ENCODE measurements at places on chromosomes 1 and 21.

DNA sequence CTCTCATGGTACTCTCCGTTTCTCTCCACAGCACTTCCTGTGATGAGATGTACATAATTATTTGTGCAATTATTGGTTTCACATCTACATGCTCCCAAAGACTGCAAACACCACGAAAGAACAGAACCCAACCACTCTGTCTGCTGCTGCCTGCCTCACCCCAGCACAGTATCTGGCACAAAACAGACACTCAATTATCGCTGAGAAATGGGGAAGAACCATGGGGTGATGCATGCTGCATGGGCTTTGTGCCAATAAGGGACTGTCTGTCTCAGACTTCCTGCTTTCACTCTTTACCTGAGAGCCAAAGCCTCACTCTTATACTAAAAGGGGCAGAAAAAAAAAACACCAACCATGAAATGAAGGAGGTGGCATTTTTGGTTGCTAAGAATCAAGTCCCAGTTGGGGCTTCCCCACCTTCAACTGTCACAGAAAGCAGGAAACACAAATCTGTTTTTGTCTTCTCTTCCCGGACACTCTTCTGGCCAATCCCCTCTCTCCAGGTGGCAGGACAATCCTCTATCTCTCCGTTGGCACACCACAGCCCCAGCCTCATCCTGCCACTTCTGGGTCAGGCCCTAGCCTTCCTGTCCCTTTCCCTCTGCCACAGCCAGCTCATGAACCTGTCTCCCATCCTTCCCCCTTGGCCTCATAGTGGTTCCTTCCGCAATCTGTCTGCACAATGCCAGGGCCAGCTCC lies 82.0 kb downstream of the TGFBR3 start:
- peak; percentile 87 for DNase-seq

GRCh38 chr1:15575549-15576150 lies 9.2 kb downstream of the AGMAT start:
- no peak for DNase-seq

DNA sequence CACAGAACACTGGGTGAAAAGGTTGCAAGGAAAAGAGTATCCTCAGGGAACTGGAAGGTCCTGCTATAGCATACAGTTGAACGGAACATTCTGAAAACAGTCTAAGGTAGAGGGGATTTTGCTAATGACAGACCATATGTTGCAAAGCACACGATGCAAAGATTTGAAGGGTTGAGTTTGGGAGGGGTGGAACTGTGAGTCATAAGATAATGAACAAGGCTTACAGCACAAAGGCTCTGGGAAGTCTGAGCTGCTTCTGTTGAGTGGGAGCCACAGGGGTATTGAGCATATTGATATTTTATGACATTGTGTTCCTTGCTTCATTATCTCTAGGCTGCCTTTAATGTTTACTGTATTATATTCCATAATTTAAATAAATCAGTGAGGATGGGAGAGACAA lies 104.9 kb downstream of the PLPPR4 start:
- no peak for DNase-seq

DNA sequence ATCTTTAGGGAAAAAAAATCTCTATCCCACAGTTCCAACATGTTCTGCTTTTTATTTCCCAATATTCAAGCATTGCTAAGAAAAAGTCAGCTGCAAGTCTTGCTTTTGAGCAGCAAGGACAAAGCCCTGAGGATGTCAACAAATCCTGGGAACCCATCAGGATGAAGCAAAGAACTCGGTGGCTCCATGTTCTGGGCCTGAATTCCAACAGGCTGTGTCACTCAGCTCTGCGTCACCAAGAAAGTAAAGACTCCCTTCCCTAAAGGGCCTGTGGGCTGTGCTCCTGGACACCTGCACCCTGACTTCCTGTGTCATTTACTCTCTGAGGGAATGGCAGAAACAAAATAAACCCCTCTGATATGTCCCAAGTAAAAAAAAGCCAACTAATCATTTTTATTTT lies 95.5 kb downstream of the TIAM1 start:
- no peak for DNase-seq

DNA sequence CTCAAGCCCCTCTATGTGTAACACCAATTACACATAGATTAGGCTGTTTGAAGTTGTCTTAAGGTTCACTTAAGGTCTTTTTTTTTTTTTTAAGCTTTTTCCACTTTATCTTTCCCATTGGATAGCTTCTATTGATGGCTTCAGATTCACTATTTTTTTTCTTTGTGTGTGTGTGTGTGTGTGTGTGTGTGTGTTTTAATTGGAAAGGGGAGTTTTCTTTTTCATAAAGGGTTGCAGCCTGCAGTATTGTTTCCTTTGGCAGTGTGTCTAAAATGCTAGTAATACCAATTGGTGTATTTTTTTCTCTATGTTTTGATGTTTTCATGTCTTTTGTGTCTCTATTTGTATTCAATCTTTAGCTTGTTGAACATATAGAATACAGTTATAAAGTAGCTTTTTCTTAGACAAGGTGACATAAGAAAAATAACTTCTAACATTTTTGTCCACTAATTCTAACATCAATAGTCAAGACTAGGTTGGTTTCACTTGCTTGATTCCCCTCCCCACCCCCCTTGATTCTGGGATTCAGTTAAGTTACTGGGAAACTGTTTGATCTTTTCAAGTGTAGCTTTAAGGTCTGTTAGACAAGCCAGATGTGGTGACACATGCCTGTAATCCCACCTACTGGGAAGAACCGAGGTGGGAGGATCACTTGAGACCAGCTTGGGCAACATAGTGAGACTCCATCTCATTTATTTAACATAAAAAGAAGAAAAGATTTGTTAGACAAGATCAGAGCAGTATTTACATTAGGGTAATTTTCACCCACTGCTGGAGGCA lies 21.4 kb downstream of the PRRC2C start:
- no peak for DNase-seq

DNA sequence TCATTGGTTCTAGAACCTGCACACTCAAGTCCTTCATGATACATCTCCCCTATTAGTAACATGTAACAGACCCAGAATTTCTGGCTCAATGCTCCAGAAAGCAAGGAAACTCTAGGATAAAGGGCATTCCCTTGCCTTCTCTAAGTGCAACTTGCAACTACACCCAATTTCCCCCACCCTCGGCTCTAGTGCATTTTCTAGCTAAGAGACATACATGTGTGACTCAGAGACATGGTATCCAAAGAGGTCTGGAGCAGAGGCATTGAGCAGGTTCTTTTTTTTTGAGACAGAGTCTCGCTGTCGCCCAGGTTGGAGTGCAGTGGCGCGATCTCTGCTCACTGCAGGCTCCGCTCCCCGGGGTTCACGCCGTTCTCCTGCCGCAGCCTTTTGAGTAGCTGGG lies 132.9 kb downstream of the ZC3H11B start:
- DNase-seq, result no peak

- DNase-seq, result no peak
Observed at GRCh38 chr21:34520764-34521508, 8.9 kb upstream of the KCNE1 start.

DNA sequence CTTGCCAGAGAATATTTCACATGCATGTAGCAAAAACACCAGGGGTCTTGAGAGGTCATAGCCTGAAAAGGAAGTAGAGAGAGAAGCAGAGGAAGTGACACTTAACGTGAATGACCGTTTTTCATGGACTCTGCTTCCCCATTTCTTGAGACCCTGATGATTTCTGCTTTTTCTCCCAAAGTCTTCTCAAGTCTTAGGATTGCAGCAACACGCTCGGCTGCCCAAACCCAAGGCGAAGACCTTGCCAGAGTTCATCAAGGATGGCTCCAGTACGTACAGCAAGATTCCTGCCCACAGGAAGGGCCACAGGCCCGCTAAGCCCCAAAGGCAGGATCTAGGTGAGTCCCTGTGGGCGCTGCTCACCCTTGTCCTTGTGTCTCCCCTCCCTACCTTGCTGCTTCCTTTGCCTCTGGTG lies 12.8 kb downstream of the THEMIS2 start:
- no peak for DNase-seq

GRCh38 chr1:37672136-37672870 lies 20.0 kb upstream of the CDCA8 start:
- no peak for DNase-seq

DNA sequence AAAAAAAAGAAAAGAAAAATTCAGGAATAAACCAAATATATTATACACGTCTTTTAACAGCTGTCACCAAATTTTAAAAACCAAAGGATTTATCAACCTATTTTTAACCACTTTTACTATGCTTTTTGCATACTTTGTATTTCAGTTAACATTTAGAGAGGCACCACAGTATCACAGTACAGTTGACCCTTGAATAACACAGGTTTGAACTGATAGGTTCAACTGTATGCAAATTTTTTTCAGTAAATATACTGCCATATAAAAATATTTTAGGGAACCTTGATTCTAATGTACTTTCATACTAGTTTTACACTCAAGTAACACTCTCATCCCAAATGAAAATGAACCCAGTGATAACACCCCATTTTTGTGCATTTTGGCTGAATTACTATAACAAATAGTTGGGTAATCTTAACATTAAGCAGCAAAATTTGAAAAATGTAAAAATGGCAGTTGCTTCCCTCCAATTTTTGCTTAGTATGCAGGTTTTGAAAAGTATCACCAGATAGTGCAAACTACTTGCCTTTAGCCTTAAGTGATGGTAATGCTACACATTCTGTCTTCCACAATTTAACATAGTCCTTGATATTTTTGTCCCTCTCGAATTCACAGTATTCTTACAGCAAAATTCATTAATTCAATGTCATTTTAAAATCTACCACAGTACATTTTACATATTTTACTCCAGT lies 10.8 kb upstream of the ADCY10 start:
- no peak for DNase-seq

DNA sequence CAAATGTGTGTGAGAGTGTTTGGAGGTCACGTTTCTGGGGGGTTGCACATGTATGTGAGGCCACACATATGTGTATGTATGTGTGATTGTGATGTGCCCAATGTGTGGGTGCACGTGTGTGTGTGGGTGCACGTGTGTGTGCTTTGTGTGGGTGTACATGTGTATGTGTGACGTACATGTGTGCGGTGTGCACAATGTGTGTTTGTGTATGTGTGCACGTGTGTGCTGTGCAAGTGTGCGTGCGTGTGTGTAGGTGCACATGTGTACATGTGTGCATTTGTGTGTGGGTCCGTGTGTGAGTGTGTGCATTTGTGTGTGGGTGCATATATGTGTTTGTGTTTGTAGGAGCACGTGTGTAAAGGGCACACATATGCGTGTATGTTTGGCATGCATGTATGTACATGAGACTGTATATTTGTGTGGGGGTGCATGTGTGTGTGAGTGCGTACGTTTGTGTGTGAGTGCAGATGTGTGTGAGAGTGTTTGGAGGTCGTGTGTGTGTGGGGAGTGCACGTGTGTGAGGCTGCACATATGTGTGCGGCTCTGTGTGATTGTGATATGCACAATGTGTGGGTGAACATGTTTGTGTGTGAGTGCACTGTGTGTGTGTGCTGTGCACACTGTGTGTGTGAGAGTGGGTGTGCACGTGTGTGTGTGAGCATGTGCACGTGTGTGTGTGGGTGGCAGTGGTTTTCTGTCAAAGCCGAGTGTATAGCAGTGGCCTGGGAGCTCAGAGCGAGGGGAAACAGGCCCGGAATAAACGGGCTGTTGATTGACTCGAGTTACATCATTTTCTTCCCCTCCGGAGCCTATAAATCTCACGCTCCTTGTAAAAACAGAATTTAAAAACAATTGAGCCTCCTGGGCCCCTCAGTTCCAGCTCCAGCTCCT lies 132.7 kb upstream of the ARHGEF16 start:
- no peak for DNase-seq

- DNase-seq, result no peak
Observed at GRCh38 chr1:22412932-22413727, 38.5 kb upstream of the ZBTB40 start.

DNA sequence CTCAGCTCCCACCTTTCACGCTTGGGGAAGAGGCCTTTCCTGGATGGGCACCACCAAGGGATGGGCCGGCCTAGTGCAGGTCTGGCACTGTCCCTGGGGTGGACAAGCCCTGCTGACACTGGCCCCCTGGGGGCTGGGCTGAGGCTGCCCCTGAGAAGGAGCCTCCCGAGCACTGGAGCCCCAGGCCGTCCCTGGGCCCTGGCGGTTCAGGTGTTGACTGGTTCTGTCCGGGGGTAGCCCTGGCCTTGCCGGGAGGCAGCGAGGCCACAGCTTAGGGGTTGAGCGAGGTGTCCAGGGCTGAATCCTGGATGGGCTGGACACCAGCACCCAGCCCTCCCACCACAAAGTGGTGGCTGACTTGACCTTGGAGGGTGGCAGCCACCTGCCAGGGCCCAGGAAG lies 49.7 kb upstream of the ACTRT2 start:
- DNase-seq, result no peak

DNA sequence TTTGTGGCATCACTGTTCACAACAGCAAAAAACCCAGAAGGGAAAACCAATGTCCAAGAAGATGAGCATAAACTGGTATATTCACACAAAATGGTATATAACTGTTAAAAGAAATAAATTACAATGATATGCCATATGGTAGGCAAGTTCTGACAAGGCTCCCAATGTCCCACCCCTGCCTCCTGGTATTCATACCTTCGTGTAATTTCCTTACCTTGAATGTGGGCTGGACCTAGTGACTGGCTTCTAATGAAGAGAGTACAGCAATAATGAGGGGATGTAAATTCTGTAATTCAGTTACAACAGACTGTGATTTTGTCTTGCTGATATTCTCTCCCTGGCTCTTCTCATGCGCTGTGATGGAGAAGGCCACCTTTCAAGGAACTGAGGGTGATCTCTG lies 9.3 kb downstream of the ANKRD45 start:
- DNase-seq, result no peak

- DNase-seq, result no peak
Observed at GRCh38 chr1:187275346-187275745, 446.6 kb downstream of the PLA2G4A start.

DNA sequence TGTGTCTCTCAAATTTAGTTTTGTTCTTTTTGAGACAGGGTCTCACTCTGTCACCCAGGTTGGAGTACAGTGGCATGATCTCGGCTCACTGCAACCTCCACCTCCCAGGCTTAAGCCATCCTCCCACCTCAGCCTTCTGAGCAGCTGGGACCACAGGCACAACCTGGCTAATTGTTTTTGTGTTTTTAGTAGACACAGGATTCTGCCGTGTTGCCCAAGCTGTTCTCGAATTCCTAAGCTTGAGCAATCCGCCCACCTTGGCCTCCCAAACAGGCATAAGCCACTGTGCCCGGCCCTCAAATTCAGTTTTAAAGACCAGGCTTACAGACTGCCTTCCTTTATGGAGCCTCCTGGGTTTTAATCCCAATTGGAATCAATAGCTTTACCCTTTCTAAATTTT lies 83.7 kb upstream of the SELENON start:
- no peak for DNase-seq

- DNase-seq, result no peak
Observed at GRCh38 chr1:111880881-111881837, 108.3 kb downstream of the KCND3 start.

DNA sequence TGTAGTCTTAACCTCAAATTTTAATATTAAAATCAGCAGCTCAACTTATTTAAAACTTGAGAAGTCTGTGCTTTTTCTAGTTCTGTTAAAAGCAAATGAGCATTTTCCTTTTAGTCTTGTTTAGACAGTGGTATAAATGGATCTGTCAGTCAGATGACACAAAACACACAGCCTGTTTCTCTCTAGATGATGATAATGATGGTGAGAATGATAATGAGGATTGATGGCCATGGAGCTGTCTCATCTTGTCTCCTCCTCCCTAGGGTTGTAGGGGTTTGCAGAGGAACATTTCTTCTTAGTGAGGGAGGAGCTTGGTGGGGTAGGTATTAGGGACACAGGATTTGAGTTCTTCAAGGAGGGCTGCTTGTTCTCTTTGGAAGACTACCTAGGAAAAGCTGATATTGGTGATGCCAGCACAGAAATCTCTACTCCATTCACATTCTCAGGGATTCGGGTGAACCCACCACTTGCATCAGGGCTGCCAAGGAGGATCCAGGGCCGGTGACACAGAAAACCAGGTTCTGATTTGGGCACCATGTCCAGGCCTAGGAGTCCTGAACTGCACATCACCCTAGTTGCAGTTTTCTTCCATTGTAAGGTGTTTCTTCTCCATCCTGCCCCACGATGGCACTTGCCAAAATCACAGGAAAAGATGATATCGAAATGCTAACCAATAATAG lies 147.6 kb downstream of the RHOU start:
- DNase-seq, result peak; percentile 7

Measured in activated CD8-positive, alpha-beta memory T cell treated with anti-CD3 and anti-CD28 coated beads for 24 hours (primary cell).